Fibroblast of the aortic adventitia (primary cell): ENCODE measurements at places on chromosomes 2 and 18.

GRCh38 chr18:59593291-59593717 is 103.9 kb downstream of the CCBE1 start:
- peak; percentile 95 for DNase-seq

DNA sequence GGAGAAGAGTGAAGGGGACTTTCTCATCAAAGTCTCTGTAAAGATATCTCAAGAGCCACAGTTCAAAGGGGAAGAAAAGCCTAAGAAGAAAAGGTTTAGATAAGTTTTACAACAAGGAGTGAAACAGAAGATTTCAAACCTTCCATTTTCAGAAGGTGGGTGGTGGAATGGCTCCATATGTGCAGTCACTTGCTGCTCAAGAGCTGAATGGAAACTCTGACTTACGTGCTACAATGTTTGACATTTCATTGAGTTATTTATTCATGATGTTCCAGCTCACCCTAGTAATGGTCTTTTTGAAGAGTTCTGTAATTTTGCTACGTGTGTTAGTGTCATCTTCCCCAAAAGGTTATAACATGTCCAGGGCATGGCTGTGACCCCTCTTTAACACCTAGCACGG is 21.7 kb downstream of the LCT start:
- DNase-seq: no peak

DNA sequence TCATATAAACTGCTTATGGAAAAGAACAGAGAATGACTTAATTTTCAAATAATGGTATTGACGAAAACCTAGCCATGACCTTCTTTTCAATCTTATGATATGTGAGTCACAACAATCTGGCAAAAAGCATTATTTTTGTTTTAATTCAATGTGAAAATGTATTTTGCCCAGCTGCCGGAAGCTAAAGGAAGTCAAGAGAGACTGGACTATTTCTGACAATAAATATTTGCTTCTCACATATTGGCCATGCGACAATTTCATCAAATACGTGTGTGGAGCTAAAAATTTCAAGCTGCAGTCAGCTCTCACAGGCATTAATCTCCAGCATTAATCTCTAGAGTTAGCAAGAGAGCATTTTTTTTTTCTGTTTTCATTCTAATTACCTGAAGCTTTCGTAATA is 881.0 kb downstream of the CPS1 start:
- DNase-seq: no peak

GRCh38 chr2:172962824-172963223 is 112.8 kb upstream of the MAP3K20 start:
- DNase-seq: peak; percentile 47
